ENCODE measurements at places on chromosomes 1 and 21. TPM values are rescaled to one million over a fixed set of nuclear protein-coding genes. Genes with fewer than 3 reads are reported as not detected.

The RXFP4 gene
- not detected for total RNA-seq

The TNFAIP8L2 gene
- not detected for total RNA-seq

The TDRD5 gene
- not detected for total RNA-seq

The PPIAL4G gene
- not detected for total RNA-seq

The TUT4 gene
- 12.7 TPM for total RNA-seq

The UBL4B gene
- not detected for total RNA-seq

The LRRC53 gene
- not detected for total RNA-seq

The MTX1 gene
- total RNA-seq: 92.8 TPM

The AKR7A3 gene
- 0.37 TPM for total RNA-seq

The RGS1 gene
- not detected for total RNA-seq

The SLC2A5 gene
- 7.1 TPM for total RNA-seq

DNA sequence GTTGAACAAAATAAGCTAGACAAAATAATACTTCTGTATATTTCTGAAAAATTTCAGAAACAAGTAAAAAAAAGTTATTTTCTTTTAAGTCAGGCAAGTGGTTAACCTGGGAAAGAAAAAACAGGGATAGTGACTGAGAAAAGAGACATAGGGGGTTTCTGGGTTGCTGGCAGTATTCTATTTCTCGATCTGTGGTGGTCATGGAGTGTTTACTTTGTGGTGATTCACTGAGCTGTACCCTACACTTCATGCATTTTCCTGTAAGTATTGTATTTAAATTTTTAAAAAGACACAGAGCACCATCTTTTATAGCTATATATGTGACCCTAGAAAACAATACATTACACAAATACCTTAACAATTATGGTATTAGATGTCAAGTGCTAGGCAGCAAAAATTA is 58.2 kb downstream of the ZNF644 start:
- DNase-seq: no peak

- DNase-seq: no peak
These were observed 40.9 kb downstream of the AGPAT3 start for GRCh38 chr21:43905726-43906455.

DNA sequence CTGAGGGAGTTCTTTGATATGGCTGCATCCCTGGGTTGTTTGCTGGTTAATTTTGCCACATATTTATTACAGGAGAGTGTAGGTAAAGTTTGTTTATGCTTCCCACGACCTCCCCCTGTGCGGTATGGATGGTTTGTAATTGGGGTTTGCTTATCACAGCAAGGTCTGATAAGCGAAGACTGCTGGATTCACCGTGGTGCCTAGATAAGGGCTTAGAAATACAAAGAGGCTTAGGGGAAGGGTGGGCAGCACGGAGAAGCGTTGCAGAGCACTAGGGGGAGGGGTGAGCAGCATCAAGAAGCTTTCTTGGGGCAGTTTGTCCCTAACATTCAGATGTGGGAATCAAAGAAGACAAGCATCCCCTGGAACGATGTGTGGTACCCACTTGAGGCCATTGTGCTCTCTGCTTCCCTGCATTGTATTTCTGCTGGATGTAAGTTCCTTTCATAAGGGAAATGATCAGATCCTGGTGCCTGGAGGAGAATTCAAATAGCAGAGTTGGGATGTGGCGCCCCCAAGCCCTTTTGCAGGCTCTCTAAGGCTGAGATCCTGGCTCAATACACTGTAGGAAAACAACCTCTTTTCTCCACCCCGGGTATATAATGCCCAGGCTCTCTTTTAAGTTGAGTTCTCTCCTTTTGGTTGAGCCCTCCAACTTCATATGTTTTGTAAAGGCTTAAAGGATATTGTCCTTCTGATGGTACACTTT is 598.1 kb upstream of the ADGRL4 start:
- no peak for DNase-seq

DNA sequence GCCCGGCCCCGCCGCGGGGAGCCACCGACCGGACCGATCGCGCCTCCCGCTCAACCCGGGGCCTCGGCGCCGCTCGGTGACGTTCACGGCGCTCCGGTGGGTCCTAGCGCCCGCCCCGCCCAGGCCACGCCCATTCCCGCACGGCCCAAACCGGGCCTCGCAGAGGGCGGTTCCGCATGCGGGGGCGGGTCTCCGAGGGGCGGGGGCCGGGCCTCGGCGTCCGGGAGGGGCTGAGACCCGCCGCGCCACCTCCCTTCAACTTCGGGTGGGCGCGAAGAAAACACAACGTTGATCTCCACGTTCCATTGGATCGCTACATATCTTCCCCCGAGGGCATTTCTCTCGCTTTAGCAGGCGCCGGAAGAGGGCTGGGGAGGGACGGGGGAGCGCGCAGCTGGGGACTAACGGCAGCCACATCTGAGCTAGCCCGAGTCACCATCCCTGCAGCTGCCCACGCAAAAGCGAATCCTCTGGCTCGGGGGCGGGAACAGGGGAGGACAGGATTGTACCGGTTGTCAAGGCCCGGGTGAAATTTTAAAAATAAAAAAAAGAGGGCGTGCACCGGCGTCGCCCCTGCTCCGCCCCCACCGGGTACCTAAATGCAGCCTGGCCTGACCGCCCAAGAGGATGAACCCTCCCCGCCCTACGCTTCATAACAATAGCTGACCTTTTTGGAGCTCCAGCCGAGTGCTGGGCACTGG is at the start of gene MAD2L2:
Gene MAD2L2 (minus strand): TSS at position 78 of the 701 bp plus-strand sequence. CDS start 547 bp downstream, outside the sequence.
- DNase-seq: peak; percentile 85

- peak; percentile 44 for DNase-seq
These were observed 90.9 kb downstream of the RGS7 start for GRCh38 chr1:241266121-241266520.

GRCh38 chr1:193115629-193116227 is 6.1 kb upstream of the CDC73 start:
- DNase-seq: peak; percentile 99

GRCh38 chr21:39366563-39366962 is 17.7 kb upstream of the HMGN1 start:
- no peak for DNase-seq

GRCh38 chr1:235019961-235020360 is 108.7 kb downstream of the TOMM20 start:
- no peak for DNase-seq

DNA sequence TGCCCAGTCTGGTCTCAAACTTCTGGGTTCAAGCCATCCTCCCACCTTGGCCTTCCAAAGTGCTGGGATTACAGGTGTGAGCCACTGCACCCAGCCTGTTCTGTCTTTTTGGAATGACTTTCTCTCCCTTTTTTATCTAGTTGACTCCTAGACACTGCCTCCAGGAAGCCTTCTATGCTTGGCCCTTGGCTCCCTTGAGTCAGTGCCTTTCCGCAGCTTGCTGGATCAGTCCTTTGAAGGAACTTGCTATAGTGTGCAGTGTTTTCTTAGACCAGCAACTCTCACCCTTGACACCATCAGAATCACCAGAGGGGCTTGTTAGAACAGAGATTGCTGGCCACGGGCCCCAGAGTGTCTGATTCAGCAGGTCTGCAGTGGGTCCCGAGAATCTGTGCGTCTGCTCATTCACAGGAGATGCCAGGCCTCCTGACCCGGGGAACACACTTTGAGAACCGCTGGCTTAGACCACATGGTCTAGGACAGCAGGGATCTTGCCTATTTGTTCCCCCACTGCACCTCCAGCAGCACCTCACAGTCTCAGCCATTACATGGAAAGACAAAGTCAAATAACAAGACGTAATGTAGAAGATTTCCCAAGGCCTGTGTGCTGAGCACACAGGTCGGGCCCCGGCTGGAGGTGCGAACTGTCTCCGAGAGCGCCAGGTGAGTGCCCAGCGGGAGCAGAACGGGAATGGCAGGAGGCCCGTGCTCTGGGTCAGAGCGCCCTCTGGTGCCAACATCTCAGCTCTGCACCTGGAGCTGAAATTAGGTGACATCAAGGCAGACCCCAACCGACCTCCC is 27.4 kb upstream of the CTPS1 start:
- peak; percentile 59 for DNase-seq

GRCh38 chr1:205812271-205812877 is 624 bp downstream of the SLC41A1 start:
- peak; percentile 30 for DNase-seq

DNA sequence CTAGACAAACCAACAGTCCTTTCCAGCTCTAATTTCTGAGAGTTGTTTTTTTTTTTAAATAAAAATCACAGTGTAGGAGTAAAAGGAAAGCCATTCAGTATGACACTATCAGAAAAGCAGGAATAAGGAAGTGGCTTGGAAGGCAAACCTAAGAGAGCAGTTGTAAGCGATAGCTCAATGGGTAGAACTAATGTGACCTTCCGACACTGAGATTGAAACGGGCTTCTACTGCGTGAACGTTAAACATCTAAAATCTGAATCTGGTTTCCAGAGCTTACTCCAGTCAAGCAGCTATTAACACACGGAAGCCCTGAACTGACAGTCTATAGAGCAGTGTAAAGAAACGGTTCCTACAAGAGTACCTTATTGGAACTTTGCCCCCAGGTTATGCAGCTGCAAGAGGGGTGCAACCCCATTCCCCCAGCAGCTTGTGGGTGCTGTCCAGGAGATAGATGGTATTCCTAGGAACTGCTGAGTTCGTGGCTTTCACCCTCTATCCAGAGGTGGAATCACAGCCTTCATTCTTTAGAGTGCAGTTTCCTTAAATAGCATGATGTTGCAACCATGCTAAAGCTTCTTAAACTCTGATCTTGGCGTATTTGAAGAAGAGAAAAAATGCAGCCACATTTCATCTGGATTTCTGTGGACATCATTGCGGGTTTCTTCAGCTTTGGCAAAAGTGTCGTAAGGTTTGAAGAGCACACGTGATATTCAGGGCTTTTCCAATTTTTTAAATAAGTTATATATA is 3.3 kb upstream of the IRF2BP2 start:
- DNase-seq: peak; percentile 56

- no peak for DNase-seq
These were observed 2084.5 kb downstream of the MRPL39 start for GRCh38 chr21:23522751-23523150.

DNA sequence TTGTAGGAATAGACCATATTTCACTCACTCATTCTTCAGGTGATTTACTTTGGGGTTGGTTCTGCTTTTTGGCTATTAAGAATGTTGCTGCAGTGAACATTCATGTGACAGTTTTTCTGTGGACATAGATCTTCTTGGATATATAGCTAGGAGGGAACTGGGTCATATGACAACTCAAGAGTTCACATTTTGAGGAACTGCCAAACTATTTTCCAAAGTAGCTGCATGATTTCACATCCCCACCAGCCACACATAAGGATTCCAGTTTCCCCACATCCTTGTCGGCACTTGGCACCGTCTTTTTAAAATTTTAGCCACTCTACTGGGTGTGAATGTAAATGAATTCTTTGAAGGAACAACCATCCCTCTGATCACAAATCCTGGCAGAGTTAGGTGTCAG is 126.0 kb downstream of the PRDM2 start:
- DNase-seq: no peak

GRCh38 chr1:40393173-40393572 is 19.6 kb downstream of the SMAP2 start:
- no peak for DNase-seq

DNA sequence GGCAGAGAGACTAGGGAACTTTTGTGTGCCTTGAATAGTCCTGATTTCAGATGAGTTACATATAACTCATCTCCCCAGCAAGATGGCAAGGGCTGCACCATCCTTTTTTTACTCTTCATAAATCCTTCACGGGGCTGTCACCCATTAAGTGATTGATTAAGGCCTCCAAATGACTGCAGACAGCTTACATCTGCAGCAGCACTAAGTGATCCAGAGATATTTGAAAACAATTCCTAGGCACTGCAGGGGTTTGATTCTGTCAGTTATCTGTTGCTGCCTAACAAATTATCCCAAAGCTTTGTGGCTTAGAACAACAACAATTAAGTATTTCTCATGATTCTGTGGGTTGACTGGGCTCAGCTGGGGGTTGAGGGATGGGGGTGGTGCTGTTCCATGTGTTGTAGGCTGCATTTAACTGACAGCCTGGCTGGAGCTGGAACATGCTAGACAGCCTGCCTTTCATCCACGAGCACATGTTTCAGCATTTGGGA is 19.3 kb downstream of the TEX38 start:
- DNase-seq: peak; percentile 22

Data from M059J (cell line).